Panc1 (cell line): ENCODE measurements at places on chromosomes 11 and 22.

- no peak for DNase-seq
These were observed 72.8 kb upstream of the CDON start for GRCh38 chr11:126135235-126136176.

- DNase-seq: no peak
These were observed 18.2 kb downstream of the SLC5A4 start for GRCh38 chr22:32236970-32237369.

- no peak for DNase-seq
These were observed 405.5 kb downstream of the MIAT start for GRCh38 chr22:27062910-27063309.

- DNase-seq: no peak
These were observed 43.5 kb downstream of the SGSM3 start for GRCh38 chr22:40413873-40414272.

DNA sequence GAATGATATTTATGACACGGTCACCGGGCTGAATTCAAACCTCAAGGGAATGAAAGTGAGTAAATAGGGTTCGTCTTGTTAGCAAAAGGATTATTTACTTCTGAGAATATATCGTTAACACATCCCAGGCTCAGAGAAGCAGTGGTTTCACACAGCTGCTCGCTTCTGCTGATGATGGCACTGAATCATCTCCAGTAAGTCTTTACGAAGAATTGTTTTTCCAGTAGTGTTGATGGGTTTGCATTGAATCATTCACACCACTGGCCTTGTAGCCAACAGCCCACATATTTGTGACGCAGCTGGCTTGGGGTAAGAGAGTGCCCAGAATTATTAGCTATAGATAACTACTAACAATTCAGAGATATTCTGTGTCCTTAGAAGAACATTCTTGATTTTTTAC lies 236.3 kb downstream of the CADM1 start:
- no peak for DNase-seq

DNA sequence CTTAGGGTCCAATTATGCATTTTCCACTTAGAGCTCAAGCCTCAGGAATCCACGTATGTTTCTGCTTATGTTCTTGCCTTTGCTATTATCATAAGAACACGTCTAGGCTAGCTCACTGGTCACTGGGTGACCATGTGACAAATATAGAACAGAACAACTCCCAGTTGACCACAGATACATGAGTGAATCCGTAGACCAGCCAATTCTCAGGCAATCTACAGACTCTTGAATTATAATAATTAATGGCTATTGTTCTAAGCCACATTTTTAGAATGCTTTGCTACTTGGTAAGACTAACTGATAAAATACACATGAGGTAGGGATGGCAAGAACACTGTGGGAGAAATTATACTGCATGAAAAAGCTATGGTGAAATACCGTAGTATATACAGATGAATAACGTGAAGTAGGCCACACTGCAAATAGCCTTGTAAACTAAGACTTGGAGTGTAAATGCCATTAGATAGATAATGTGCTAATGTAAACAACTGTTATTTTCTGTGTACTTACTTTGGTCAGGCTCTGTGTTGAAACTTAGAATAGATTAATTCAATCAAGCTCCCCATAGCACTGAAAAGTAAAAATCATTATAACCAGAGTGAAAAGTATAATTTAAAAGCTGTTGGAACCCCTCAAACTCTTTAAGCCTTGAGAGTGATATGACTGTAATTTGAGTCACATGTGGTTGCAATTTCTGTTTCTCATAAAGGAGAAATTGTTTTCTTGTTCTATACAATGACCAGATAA lies 366.2 kb upstream of the CCDC179 start:
- DNase-seq: no peak

- no peak for DNase-seq
These were observed 92.2 kb downstream of the ELP4 start for GRCh38 chr11:31601635-31602282.

- DNase-seq: no peak
These were observed 150.8 kb upstream of the NTM start for GRCh38 chr11:131219646-131220045.

DNA sequence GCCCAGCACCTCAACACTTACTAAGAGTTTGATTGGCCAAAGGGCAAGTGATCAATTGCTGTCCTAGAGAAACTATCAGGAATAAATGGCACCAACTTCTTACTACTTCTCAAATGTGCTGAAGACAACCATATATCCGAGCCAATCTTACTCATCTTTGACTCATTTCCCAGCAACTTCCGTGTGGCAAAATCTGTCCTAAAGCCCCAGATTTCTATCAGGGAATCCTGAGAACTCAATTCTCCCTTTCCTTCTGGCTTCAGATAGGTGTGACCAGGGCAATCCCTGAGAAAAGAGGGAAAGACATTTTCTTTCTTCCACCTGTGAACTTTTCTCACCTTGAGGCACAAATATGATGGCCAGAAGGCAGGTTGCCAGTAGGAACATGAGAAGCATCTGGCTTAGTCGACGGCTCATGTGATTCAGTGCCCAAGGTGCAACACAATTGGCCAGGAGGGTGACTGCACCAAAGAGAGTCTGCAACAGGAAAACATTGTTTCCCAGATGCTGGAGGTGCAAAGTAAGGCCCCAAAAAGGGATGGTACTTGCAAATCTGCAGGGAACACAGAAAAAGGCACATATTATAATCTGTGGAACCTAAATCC lies 21.8 kb upstream of the SLC22A24 start:
- DNase-seq: no peak

DNA sequence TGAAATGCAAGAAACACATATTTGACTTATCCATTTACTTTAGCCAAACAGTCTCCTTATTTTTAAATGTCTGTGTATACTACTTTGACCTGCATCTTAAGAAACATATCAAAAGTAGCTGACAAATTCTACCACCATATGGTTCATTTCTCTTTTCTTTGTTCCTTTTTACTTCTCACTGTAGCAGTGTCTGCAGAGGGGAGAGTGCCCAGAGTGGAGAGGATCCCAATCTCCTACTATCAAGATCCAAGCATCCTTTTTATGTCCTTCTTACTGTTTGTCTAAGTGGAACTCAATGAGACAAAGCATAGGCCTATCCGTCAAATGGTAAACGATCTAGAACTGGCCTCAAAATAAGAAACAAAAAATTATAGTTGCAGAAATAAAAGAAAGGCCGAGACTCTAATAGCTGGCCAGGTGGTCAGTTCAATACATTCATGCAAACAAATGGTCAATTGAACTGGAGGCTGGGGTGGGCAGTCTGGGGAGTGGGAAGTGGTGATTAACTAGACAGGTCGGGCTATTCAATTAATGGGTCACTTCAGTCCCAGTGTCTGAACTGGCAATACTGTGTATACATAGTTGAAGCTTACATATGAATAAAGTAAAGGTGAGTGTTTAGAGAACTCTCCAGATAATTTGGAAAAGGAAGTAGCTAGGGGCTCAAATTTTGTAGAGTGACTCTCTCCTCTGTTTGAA lies 149.1 kb downstream of the MAML2 start:
- DNase-seq: no peak

- DNase-seq: no peak
These were observed 51.8 kb downstream of the GALNT18 start for GRCh38 chr11:11569936-11570491.

DNA sequence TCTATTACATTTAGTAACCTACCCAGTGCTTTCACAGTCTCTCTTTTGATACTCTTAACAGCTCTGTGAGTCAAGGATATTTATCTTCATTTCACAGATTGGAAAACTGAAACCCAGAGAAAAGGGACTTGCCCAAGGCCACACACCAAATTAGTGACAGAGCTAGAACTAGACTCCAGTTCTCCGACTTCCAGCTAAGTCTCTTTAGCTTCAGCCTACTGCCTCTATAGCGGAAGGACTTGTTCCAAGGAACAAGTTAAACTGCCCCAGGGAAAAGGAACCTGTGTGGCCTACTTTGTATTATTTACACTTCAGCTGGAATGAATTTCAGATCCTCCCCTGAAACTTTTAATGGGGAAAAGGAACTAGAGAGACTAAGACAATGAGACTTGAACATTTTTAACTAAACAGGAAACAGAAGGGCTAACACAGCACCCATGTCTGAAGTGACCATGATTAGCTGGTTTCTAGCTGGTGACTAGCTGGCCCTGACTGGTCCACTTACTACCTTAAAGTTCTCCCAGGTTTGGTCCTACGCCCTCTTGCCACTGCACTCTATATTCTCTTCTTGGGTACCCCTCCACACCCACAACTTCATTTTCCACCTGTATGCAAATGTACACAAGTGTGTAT lies 1.3 kb downstream of the LRRC51 start:
- DNase-seq: no peak

DNA sequence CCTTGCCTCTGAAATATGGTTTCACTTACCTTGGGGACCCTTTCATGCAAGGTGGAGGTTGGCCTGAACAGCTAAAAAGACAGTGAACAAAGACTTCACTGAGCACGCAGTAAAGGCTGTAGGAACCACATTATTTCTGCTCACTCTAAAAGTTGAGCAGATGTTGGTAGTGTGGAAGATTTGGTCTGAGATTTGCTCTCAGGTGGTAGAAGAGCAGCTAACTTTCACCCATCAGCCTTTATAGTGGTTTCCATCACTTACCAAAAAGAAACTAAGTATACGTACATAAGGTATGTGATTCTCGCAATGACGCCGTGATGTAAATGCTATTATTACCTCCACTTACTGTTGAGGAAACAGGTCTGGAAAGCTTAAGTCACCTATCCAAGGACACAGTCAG lies 47.3 kb downstream of the PRR5L start:
- no peak for DNase-seq

DNA sequence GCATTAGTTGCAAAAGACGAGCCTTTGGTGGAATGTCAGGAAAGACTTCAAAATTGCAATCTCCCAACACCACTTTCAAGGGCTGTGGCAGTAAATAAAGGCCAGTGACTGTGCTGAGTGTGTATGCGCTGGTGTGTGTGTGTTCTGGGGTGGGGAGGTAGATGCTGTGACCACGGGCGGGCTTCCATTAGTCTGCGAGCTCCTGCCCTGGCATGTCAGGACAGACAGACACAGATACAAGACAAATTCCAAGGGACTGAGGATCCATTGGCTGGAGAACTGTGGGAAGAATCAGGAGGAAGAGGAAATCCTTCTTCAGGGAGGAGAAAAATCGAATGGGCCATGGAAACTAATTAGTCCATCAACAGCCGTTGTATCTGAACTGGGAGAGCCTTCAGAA lies 83.6 kb downstream of the FEZ1 start:
- no peak for DNase-seq

DNA sequence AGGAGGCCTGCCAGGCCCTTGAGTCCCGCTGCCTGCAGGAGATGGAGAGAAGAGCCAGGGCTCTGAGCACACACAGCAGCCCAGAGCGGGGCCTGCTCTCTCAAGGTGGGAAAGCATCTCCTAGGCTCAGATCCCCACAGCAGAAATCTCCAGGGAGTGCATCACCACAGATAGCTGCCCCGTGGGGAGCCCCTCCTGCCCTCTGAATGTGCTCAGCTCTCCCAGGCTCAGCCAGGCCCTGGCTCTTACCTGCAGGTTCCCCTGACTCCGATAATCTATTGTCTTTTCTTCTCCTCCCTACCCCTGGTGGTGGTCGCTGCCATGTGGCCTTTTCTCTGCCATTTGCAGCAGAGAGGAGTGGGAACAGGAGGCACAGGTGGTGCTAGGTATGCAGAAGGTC lies 49.9 kb downstream of the BTG4 start:
- DNase-seq: no peak

GRCh38 chr11:19735157-19735908 lies 22.7 kb downstream of the NAV2 start:
- DNase-seq: no peak

DNA sequence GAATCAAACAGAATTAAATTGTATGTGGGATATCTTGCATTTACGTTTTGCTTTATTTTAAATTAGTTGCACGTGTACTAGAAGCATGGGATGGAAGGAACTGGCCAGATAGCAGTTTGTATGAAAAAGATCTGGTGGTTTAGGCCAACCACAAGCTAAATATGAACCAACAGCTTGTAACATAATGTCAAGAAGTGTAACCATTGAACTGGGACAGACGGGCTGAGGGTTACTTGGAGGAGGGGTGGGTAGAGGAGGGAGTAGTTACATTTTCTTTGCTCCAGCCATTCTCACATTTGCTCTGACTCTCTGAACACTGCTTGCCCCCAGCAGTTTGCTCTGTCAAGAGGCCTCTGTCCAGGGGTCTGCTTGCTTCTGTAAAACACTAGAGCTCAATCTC lies 31.7 kb upstream of the CXCR5 start:
- DNase-seq: no peak

DNA sequence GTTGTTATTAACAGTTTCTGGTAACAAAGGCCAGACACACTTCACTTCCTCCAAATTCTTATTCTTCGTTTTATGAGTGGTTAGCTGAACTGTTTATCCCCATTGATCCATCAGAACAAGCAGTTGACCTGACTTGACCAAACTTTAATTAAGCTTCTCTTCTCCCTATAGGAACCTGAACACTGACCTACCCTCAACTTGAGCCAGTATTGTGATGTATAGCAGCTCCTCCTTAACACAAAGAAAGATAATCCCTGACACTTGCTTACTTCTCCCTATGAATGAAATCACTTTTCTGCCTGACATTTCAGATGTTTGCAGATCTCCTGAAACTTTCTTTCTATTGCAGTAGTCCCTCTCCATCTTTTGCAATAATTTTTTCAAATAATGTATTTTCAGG lies 41.9 kb downstream of the ANO5 start:
- DNase-seq: no peak

DNA sequence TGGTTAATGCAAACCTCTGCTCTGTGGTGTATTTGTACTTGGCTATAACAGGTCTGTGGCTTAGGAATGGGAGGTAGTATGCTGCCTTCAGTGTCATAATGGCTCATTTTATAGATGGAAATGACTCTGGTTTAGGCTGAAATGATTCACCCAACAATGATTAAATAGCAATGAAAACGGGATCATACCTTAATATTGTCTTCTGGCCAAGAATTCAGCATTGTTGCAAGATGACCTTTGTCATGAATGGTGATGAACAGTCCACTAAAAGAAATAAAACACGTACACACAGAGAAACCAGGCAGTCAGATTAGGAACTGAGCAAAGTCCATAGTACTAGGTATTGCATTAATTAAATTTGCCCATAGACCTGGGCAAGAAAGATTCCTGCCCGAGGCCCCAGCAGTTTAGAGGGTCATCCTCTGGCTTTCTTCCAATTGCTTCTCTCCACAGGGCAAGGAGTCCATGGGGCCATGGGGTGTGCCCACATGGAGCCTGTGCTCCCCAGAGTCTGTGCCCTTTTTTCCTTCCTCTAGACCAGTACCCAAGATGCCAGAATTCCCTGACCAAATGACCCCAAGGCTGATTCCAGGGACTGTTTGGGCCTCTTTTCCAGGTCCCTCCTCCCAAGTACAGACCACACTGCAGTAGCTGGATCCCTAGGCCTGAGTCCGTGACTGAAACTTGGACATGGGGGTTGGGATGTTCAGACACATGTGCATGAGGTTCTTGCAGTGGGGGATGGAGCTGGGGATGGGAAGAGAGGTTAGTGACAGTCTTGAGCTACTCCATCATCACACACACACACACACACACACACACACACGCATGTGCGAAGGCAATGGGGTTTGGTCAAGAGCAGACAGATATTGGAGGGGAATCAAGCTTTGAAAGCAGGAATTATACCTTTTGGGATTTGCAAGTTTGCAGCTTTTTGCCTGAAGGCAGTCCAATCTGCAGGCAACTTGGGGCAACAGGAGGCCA lies 134.2 kb downstream of the CCDC81 start:
- no peak for DNase-seq
